ENCODE measurements at places on chromosomes 3 and 15.

DNA sequence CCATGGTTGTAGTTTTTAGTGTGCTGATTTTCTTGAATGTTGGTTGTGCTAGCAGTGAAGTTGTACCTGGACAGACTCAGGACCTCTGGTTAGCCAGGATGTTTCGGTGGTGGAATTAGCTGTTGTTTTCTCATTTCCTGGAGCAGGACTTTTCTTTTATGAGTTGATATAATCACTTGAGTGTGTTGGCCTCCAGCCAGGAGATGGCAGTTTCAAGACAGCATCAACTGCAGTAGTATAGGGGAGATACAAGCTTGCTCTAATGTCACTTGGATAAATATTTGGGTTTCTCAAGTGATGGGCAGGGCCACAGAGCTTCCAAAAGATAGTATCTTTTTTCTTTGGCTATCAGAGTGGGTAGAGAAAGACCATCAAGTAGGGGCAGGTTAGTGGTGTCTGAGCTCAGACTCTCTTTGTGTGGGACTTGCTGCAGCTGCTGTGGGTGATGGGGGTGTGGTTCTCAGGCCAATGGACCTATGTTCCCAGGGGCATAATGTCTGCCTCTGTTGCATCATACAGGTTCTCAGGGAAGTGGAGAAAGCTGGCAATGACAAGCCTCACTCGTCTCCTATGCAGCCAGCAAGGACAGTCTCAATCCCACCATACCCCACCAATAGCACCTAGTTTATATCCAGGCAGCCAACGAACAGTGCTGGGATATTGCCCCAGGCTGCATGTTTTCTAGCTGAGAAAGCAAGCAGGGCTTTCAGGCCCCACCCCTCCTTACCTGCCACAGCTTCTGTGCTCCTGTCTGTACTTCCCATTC, 14.6 kb upstream of the OR5K2 start:
- no peak for DNase-seq

DNA sequence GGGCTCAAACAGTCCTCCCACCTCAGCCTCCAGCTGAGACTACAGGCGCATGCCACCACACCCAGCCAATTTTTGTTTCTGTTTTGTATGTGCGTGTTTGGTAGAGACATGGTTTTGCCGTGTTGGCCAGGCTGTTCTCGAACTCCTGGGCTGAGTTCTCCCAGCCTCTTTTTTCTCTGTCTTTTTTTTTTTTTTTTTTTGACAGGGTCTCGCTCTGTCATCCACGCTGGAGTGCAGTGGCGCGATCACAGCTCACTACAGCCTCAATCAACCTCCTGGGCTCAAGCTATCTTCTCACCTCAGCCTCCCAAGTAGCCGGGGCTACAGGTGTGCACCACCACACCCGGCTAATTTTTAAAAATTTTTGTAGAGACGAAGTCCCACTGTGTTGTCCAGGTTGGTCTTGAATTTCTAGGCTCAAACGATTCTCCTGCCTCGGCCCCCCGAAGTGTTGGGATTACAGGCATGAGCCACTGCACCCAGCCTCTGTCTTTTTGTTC, 867 bp upstream of the DCAF1 start:
- no peak for DNase-seq

GRCh38 chr3:9946112-9947024, 5.8 kb downstream of the PRRT3 start:
- no peak for DNase-seq

DNA sequence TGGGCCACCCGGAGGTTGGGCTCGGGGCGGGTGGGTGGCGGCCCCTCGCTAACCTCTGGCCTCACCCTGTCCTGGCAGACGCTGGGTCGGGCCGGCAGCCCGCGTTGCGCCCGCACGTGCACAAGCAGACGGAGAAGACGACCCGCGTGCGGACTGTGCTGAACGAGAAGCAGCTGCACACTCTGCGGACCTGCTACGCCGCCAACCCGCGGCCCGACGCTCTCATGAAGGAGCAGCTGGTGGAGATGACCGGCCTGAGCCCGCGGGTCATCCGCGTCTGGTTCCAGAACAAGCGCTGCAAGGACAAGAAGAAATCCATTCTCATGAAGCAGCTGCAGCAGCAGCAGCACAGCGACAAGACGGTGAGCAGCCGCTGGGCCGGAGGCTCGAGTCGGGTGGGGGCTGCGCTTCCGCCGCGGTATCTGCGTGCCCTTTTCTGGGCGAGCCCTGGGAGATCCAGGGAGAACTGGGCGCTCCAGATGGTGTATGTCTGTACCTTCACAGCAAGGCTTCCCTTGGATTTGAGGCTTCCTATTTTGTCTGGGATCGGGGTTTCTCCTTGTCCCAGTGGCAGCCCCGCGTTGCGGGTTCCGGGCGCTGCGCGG, 3.7 kb downstream of the ISL2 start:
- DNase-seq, result no peak

GRCh38 chr15:35689266-35689665, 143.3 kb upstream of the DPH6 start:
- DNase-seq, result no peak

DNA sequence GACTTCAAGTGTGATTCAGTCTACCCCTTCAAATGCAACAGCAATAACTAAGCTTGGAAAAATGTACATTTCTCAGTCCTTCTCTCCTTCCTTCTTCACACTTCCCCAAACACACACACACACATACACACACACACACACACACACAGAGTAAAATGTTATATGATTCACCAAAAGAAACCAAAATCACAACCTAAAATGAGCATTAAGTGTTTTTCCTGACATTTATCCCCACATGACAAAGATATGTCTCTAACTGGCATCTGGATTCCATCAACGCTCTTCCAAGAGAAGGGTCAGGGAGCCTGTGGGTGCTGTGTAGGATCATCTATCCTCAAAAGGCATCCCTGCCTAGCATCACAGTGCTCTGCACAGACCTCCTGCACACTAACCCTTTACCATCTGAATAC, 21.0 kb downstream of the PDZRN3 start:
- no peak for DNase-seq

DNA sequence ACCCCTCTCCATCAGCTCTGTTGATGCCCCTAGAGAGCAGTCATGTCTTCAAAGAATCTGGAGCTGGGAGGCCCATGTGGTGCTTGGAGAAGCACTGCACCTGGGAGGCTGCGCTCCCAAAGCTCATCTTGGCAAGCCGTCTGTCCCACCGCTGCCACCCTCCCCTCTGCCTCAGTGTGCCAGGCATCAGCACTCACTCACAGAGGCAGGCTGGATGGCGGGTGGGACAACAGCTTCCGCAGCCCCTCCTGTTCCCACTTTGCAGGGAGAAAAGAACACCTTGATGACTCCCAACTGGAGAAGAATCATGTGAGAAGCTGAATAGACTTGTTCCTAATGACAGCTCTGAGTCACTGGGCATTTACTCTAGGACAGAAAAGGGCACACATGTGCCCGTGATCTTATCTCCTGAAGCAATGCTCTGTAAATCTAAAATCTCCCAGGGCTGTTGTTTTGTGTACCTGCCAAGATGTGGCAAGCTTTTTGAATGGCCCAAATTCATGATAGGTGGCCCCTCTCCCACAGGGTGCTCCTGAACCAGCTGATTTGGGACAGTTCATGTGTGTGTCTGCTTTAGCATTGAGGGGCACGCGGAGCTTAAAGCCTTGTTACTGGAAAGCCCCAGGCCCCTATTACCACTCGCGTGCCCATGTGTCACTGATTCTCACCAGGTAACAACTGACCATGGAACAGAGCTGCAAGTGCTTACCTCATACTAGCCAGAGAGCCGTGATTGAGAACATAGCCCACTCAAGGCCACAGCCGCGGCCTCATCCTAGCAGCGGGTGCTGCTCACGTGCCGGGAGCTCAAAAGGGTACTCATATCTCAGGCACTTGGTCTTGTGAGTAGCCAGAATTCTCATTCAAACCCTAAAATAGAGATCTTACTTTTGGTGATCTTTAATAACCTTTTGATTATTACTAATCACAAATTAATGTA, 104.4 kb downstream of the DNAJB8 start:
- DNase-seq, result no peak

DNA sequence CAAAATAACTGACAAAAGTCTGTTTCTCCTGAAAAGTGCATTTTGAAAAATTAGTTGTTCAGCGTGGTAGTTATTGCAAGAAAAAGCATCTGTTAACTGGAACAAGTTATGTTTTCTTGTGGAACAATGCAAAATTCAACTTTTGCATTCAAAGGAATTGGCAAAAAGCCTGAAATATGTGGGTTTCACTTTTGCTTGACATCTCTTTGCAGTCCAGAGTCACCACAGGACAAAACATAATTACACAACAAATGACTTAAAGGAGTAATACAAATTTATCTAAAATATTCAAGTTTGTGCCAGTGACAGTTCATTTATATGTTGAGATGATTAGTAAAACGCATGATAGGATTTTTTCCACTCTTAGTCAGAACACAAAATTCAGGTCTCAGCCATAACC, 96.3 kb upstream of the P2RY1 start:
- no peak for DNase-seq

DNA sequence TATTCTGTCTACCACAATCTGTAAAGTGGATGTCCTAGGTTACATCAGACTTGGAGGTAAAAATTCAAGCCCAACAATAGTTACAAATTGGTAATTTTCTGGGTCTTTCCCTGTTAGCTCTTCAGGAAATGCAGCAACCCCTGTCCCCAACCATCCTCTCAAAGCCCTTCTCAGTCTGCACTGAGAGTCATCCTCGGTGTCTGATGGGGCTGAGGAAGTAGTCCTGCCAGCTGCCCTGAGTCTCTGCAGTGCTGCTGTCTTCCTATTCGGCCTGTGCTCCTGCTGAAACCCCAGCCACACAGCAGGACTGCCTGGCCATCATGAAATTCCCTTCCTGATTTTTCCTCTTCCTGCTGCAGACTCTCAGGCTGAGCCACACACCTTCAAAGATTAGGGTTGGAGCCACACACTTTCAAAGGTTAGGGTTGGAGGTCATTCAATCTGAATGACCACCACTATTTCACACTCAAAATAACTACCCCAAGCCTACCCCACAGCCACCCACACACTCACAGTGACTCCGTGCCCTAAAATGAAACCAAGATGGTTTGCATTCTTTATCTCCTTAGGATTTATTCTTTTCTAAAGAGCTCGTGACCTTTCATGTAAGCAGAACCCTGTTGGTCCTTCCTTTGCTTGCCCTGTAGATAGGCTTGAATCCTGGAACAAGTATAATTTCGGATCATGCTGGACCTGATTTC, 17.6 kb downstream of the TRIM42 start:
- DNase-seq, result no peak

GRCh38 chr3:46372492-46373359, 2.0 kb downstream of the CCR5 start:
- DNase-seq, result peak; percentile 61

GRCh38 chr3:164222197-164222596, 856.1 kb downstream of the SI start:
- no peak for DNase-seq

DNA sequence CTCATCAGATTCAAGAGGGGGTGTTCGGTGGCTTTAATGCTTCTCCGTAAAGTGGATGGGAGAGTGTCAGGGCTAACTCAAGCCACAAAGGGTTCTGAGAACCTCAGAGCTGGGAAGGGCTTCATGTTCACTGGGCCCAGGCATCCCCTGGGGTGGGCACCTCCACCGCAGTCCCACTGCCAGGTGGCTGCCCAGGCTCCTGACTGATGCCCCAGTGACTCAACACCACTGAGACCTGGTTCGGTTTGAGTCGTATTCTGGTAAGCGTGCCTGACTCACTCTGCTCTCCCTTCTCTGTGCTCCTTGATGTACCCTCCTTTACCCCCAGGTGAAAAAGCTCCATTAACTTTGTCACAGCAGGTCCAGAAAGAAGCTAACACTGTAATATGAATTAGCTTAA, 304.6 kb downstream of the RPLP1 start:
- no peak for DNase-seq

GRCh38 chr15:60476713-60477112, 2.2 kb downstream of the ICE2 start:
- no peak for DNase-seq

DNA sequence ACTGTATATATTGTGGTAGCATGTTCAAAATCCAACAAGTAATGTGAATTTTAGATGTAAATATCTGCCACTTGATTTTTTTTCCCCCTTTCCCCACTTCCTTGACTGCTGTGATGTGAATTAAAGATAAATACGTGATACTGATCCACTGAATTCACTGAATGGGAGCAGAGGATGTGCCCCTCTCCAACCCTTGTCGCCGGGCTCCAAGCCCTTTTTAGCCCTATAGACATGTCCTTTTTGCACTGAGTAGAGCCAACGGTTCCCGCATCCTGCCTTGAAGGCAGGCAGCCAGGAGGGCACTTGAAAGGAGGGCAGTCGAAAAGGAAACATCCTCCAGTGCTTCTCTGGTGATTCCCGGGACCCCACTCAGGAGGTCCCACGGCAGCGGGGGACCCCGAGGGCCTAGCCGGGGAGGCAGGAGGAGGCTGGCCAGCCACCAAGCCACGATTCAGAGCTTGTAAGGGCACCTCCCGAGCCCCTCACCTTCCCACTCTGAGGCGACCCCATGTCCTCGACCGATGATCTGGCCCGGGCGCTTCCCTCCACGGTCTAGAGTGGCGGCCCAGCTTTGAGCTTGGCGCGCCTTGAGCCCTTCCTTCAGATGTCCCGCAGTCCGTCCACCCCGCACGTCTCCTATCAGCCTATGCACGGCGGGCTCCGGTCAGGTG, 901 bp upstream of the MANF start:
- DNase-seq, result no peak
